NCI-H345 (cell line): ENCODE measurements at places on chromosomes 12 and 14.

- peak; percentile 87 for DNase-seq
These were observed 3.4 kb upstream of the TMEM229B start for GRCh38 chr14:67491741-67492507.

DNA sequence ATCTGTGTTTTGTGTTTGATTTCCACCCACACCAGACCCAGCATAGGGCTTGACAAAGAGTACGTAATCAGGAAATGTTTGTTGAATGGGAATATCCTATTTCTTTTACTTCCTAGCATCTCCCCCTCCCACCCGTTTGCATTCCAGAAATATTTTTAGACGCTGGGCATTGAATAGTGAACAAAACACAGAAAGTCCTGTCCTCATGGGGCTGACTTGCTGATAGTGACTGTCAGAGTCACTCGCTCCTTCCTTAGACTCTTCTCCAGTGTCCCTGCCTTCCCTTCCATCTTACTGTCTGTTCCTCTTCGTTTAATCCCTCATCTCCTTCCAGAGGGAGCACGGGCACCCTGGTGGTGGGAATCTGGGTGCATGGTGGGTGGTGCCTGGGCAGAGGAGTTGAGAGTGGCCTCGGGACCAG lies 53.6 kb downstream of the SLC25A47 start:
- DNase-seq: peak; percentile 15

DNA sequence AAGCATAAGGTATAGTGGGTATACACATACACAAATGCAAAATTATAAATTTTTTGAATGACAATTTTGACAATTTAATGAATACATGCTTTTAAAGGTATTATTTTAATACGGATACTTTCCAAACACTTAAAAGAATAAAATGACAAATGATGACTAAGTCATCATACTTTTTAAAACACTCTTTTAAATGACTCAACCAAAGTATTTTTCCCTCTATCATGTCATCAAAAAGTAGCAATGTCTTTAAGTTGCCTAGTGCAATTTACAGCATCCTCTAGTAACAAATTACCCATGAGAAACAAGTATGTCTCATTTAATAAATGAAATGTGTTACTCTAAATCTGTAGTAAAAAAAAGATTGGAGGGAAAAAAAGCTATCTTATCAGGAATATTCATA lies 73.3 kb downstream of the RPS6KA5 start:
- no peak for DNase-seq

- no peak for DNase-seq
These were observed 12.8 kb upstream of the OR4E1 start for GRCh38 chr14:21686468-21686867.

DNA sequence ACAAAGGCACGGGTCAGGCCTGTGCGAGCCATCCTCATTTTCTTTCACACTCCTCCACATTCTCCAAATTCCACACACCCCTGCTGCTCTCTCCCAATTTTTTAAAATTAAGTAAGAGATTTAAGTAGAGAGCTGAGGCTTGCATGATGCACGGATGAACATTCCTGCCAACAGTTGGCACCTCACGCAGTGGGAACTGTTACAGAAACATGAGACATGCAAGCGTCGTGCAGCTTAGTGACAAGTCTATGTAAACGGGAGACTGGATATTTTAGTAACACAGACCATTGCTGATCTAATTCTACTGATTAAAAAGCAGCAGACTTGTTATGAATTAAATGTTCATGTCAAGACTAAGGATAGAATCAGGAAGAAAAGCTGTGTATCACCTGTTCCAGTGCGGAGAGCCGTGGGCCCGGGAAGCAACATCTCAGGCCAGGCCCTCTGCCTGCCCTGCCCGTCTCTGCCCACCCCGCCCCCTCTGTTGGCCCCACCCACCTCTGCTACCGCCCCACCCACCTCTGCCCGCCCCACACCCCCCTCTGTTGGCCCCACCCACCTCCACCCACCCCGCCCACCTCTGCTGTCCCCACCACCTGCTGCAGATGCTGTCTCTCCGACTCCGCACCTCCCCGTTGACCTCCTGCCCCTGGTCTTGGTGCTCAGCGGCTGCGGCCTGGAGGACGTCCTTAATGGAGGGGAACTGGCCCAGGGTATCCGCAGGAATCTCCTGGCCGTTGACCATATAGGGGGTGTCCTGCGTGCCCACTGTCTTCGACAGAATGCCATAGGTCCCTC lies 21.2 kb downstream of the GOLGA3 start:
- no peak for DNase-seq

DNA sequence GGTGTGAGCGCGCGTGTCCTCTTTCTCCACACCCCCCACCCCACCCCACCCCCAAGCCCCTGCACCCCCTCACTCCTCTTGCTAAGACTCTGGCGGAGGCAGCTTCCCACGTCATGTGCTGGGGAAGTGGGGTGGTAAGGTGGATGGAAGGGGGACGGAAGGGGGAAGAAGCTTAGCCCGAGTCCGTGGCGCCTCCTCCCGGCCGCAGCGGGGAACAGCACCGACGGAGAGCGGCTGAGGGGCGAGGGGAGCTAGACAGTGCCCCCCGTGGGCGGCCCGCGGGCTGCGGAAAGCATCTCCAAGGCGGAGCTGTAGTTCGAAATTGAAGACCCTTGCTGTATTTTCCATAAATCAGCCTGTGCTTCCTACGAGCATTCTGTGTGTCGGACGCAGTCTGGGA lies 588 bp upstream of the GRIN2B start:
- DNase-seq: peak; percentile 22

GRCh38 chr12:75877763-75878621 lies 153.6 kb downstream of the PHLDA1 start:
- DNase-seq: no peak

DNA sequence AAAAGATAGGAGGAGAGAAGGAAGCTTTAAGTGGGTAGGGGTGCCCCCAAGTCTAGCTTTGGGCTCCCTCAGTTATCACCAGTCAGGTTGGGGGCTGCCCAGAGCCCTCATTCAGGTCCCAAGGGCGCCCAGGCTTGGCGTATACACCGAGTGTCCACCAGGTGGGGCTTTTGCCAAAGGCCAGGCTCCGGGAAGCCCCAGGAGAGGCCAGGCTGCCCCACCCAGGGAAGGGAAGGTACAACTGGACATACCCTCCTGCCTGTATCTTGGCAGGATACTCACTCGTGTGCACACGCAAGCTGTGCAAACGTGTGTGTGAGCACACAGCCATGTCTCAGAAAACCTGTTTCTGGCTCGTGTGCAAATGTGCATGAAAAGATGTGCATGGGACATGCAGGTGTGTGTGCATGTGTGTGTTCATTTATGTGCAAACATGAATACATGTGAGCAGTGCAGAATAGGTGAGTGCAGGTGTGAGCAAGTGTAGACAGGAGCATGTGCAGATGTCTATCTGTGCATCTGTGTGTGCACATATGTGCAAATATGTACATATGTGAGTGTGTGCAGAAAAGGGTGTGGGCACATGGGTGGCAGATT lies 103.9 kb upstream of the MYL2 start:
- peak; percentile 29 for DNase-seq

GRCh38 chr12:93678779-93679178 lies 1.6 kb downstream of the CRADD start:
- DNase-seq: no peak

GRCh38 chr12:47985596-47986290 lies 18.5 kb downstream of the COL2A1 start:
- DNase-seq: no peak

DNA sequence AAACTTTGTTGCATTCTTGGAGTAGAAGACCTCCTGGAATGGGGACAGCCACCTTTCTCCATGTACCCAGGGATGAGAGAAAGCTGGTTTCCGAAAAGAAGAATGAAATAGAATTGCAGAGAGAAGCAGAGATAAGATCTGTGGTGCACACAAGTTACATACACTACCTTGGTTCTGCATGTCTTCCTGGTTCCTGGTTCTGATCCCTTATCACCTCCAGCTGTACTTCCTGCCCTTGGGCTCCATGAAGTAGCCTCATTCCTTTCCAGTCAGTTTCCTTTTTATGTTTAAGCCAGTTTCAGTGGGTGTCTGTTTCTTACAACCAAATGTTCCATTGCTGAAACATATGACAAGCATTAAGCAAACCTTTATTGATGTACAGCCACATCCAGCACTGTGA lies 69.3 kb downstream of the FBXW8 start:
- no peak for DNase-seq

GRCh38 chr14:22939684-22940083 lies 10.5 kb upstream of the PRMT5 start:
- no peak for DNase-seq

DNA sequence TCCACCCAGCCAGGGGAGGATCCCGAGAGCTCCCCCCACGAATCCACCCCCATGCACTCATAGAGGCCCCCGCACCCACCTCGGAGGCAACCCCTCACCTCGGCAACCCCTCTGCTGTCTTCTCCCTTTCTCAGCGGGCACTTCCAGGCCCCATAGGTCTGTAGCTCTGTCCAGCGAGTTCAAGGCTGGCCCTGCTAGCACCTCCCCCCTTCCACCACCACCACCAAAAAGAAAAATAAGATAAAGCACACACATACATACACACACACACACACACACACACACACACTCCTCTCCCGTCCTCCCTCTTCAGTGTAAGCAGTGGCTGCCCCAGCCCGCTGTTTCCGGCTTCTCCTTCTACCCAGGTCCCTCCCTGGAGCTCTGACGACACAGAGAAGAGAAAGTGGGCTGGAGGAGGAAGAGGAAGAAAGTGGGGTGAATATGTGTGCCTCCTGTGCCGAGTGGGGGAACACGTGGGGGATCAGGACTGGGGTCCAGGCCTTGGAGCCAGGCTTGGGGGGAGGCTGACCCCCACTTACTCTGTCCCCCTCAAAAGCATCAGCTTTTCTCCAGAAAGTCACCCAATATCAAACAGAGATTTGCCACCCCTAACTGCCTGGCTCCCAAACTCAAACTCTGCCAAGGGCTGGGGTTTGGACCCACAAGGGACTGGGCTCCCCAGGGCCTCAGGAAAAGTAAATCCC lies at the start of gene STAT6:
Gene STAT6 (minus strand): TSS at position 332 of the 704 bp plus-strand sequence. CDS start 3,084 bp downstream, outside the sequence.
- DNase-seq: no peak

- no peak for DNase-seq
These were observed 42.6 kb upstream of the C12orf42 start for GRCh38 chr12:103538397-103538796.

DNA sequence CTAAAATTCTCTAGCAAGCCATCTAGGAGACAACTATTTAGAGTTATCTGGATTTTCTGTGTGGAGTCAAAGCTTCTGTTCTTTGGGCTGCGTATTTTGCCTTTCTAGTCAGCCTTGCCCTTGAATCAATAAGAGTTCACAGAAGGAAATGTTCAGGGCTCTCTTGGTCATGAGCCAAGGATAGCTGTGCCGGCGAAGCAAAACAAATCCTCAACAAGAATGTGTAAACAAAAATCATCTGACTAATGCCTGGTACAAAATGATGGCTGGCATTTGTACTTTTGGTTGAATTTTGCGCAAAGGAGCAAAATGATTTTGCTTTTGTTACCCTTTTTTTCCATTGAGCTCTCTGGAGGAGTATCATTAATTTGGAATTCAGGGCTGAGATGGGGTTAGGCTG lies 171.1 kb downstream of the DACT1 start:
- DNase-seq: peak; percentile 73

DNA sequence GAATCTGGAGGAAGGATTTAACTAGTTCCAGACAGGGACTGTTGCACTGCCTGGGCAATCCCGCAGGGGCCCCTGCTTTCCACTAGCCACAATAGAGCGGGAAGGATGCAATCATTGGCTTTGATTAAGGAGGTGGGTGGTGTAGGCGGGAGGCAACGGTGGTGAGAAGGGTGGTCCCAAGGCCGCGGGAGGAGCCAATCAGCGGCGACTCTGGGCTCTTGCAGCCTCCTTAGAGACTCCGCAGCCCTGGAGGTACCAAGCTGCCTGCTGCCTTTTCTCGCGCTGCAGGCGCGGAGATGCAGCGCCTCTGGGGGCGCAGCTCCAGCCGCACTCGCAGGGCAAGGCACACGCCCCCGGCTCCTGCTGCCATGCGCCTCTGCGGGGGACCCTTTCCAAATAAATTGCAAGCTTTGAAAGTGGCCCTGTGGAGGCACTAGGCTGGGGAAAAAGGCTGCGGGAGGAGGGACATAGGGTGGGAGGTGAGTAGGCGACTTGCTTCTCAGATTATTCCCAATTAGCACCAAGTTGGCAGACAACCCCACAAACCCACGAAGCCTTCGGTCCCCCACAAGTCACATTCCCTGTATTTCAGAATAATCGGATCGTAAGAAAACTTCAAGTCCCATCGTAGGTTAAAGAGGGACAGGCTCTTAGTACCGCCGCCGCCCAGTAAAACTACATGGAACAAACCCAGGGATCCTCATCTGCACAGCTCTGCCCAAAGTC lies 858 bp upstream of the KCNA1 start:
- DNase-seq: peak; percentile 84

GRCh38 chr12:77485961-77486854 lies 344.5 kb upstream of the NAV3 start:
- no peak for DNase-seq

DNA sequence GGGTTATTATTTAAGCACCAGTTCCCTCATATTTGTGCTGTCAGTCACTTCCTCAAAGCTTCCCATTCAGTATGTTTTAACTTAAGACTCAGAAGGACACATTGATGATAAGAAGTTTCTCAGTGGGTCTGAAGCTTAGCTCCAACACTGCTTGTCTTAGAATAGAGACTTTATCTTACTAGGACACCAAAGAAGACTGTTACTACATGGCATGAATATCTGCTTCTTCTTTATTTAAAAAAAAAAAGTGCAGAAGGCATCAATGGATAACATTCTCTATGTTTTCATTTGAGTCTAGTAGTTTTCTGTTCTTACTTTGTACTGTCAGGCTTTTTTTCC lies 404.2 kb downstream of the DAD1 start:
- no peak for DNase-seq

DNA sequence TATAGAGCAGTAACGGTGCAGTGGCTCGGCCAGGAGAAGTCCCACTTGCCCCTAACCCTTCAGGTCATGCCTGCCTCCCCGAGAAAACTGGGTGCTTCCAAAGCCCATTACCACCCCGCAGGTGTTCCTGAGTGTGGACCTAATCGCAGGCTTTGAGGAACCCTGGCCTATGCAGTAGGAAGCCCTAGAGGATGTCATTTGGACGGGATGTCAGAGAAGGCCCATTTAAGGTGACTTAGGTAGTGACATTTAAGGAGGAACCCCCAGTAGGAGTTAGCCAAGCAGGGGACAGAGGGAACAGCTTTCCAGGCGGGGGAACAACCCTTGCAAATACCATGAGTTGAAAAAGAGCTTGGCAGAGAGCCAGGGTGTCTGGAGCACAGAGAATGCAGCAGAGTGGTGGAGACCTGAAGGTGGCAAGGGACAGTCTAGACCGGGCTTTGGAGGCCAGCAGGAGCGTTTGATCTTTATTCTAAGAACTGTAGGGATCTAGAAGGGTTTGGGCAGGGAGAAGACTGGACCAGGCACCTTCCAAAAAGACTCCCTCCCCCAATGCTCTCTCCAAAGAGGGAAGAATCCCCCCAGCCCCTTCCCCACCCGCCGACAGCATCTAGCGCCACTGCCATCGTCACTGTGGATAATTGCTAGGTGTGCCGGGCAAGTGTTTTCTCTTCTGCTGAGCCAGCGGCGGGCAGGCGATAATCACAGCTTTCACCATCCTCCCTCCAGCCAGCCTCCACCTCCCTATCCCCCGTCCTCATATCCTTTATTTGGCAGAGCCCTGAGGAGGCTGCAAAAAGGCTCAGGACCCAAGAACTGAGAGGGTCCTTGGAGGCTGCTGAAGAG lies 33.3 kb upstream of the BEGAIN start:
- DNase-seq: peak; percentile 58

- DNase-seq: no peak
These were observed 108.9 kb upstream of the PLEKHG7 start for GRCh38 chr12:92593734-92594402.

GRCh38 chr12:26808766-26809476 lies 24.1 kb downstream of the ITPR2 start:
- no peak for DNase-seq
